Renal cortex interstitium (tissue), 15 donors: ENCODE measurements at places on chromosomes 3 and 15.

GRCh38 chr15:69994429-69995205 is 103.1 kb downstream of the TLE3 start:
- no peak for DNase-seq

- no peak for DNase-seq
Observed at GRCh38 chr3:188860147-188860546, 311.6 kb upstream of the TPRG1 start.

DNA sequence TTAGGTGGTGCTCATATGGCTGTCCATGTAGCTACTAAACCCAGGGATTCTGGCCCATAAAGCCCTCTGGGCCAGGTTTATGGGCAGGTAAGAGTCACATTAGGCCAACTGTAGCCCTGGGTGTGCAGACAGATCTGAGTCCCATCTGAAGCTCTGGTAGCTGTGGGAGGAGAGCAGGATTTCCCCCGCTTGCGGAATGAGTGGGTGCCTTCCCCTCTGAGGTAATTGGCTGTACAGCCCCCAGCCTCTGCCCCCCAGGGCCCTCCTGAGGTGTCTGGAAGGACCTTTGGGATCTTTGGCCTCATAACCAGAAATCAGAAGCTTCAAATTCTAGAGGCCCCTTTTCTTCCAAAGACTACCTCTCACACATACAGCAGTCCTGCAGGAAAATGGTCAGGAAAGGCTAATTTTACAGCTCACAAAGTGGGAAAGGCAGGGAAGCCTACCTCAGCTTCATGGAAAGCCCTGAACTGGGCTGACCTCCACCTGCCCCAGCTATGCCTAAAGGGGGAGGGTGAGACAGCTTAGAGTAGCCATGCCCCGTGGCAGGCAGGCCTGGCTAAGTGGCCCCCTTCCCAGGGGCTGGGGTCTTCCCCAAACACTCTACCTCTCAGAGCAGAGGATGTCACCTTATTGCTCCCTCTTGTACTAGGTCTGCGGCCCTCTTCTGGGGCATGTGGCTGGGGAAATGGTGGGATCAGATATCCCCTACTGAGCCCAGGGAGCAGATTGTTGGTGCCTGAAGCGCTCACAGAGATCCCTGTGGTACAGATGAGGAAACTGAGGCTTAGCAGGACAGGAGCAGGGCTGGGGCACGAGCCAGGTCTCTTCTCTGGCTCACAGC is 16.8 kb downstream of the HEMK1 start:
- no peak for DNase-seq

DNA sequence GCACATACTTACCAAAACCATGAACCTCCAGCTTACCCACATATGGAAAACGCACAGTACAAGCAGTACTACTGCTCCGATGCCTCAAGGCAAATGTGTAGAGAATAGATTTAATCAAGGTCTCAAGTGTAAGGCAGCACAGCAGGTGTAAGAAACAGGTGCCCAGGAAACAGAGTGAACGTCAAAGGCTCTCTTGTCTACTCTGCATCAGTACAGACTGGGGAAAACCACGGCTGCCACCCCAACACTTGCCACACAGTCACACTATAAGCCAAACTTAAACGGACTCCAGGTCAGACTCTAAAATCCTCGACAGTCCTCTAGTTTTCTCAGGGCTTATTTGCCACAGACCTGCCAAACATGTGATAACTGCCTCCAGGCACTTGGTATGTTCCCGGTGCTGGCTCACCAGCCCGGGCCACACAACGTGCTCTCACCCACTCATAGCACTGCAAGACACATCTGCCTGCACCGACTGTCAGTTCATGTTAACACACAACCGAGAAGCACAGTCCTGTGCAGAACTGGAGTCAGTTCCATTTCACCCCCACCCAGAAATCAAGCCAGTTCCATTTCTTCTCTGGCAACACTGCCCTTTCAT is 30.6 kb downstream of the ABCC5 start:
- no peak for DNase-seq

DNA sequence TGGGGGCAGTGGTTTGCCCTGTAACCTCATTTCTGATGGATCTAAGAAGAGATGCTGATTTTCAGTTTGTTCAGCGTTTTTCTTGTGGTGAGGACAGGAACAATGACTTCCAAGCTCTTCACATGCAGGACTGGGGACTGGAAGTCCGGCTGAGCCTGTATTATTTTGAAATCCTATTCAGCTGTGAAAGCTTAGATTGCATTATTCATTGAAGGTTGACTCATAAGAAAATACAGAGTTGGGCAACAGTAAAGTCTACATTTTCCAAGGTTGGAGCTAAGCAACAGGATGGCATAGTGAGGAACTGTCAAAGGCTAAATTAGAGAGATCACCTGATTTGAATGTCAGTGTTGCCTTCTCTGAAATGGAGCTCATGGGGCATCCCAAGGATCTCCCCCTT is 230.9 kb upstream of the FEZF2 start:
- no peak for DNase-seq

DNA sequence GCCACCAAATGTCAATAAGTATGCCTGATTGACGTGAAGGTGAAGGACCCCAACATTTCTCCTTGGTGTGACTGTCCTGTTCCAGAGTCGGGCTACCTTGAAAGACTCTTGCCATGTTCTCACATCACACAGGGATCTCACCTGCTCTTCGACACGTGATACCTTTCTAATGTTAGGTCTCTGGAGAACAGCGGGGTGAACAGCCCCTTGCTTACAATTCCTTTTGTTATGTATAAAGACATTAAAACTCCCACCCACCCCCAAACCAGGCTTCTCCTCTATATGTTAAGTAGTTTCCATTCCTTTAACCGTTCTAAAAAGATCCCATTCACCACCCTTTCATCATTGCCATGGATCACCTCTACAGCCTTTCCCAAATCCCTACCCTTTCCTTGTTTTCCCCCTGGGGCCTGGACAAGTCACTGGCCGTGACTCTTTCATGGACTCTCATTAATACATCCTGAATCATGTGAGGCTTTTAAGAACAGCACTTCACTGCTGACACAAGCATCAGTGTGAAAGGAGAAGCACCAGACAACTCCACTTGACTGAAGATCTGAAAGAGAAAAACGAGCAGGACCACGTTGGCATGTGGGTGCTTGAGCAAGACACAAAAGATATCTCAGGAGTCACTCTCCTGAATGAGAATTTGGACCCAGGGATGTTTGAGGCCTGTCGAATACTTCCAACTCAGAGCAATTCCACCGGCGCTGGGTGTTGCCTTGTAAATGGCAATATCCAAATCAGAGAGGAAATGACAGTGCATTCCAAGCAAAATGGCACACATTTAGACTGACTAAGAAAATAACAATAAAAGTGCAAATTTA is 115.0 kb downstream of the FOXP1 start:
- no peak for DNase-seq

- no peak for DNase-seq
Observed at GRCh38 chr15:55829826-55830225, 86.9 kb upstream of the PRTG start.

- no peak for DNase-seq
Observed at GRCh38 chr3:142645236-142645793, 49.1 kb downstream of the PLS1 start.

DNA sequence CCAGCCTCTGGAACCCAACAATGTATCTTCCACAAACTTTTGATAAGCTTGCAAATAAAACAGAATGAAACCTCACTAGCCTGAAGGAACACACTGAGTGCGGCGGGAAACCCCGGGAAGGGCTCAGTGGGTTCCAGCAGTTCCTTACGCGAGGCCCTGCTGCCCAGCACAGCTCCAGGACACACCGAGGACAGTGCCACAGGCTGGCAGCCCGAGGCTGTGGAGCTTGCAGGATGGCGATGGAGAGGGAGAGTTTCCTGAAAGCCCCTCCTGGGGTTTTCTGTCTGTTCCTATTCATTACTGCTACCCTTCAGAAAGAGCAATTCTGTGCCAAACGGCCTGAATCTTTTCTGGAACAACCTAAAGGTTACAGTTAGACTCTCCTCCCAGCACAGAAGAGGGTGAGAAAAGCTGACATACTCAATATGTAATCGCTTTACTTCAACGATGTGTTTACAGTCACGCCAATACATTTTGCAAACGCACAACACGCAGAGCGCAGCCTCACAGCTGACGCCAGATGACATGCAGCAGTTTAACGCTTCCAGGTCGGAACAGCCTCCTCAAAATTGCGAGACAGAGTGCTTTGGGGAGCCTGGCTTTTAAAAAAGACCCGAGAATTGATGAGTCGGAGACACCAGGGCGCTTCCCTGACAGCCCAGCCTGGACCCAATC is 57.1 kb upstream of the RPL32 start:
- no peak for DNase-seq

DNA sequence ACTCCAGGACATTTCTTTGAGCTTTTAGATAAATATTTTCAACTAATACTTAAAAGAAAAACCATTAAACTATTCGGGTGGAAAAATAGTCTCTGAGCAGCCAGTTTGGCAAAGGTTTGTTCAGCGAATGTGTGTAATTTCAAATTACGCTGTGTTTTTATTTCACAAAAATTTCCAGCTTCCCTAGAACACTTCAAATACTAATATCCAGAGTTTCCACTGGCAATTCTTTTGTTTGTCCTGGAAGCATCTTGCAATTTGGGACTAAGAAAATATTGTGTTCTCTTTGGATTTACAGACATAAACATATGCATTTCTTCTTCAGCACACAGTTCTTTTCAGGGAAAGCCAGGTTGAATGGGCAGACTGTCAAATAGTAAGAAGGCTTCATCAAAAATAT is 61.9 kb downstream of the MDFIC2 start:
- DNase-seq: no peak

DNA sequence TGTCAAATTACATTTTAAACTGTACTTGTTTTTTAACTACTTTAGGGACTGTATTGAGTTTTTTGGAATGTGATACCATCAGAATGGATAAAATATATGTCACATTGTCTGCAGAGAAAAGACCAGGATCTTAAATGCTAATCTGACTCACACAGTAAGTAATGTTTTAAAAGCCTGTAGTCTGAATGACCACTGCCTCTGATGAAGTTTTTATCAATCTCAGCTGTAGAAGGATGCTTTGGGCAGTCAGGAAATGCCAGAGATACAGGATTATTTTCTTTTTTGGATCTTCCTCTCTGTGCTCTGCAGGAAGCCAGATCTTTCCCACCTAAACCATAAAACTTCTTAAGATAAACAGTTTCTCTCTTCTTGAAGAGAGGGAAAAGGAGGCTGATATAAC is 73.1 kb upstream of the PRTG start:
- no peak for DNase-seq

- no peak for DNase-seq
Observed at GRCh38 chr3:187025254-187025655, 94.9 kb downstream of the ST6GAL1 start.

GRCh38 chr3:81289676-81290075 is 471.8 kb downstream of the GBE1 start:
- DNase-seq: no peak

DNA sequence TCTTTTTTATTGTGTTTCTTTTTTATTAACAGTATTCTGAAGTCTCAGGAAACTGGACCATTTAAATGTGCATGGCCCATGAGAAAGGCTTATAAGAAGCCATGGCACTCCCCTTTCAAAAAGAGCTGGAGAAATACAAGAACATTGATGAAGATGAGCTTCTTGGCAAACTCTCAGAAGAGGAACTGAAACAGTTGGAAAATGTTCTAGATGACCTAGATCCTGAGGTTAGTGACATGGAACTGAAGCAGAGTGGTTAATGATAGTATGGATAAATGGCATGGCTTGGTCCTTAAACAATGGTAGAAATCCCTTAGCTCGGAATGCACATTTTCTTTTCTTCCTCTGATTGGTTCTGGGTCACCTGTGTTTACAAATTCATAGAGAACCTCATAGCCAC is 14.9 kb downstream of the TMOD2 start:
- no peak for DNase-seq

- DNase-seq: no peak
Observed at GRCh38 chr3:127495821-127496655, 94.5 kb downstream of the TPRA1 start.

- no peak for DNase-seq
Observed at GRCh38 chr3:49352281-49352680, 5.9 kb downstream of the GPX1 start.

- no peak for DNase-seq
Observed at GRCh38 chr3:183506674-183507320, 48.7 kb downstream of the KLHL6 start.

DNA sequence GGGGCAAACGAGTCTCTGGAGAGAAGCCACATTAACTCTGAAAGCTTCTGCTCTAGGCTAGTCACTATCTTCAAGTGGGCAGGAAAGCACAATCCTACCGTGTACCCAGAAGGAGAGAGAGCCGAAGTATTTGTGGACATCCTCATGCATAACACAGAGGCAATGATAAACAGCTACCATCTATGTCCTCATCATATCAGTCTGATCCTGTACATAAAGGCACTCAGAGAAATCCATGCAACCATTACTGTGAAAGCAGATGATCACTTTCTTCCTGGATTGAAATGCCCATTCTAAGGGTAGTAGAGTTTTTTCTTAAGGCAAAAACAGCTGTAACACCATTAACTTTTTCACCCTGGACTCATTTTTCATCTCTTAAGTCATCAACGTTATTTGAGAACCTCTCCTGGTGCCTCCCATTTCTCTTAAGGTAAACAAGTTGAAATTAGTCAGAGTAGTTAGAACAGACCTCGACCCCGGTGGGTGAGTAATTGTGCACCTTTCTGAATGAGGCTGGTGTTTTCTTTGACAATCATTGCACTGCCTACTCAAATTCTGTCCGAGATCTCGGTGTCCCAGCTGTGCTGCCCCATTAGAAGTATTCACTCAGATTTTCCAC is 327.4 kb downstream of the SHQ1 start:
- DNase-seq: no peak

GRCh38 chr3:128072454-128073184 is 20.4 kb downstream of the SEC61A1 start:
- DNase-seq: no peak

- DNase-seq: no peak
Observed at GRCh38 chr3:14900881-14901873, 46.2 kb upstream of the NR2C2 start.

DNA sequence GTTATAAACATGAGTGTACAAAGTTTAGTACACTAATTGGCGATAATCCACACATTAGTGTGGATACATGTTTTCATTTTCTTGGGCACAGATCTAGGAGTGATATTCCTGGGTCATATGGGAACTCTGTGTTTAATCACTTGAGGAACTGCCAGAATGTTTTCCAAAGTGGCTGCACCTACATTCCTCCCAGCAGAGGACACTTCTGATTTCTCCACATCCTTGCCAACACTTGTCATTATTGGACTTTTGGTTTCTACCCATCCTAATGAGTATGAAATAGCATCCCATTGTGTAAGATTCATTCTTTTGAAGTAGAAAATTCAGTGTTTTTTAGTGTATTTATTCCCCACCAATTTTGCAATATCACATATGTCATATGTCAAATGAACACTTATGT is 53.6 kb downstream of the CFAP92 start:
- no peak for DNase-seq

- no peak for DNase-seq
Observed at GRCh38 chr3:34022147-34022546, 223.7 kb downstream of the PDCD6IP start.
